ENCODE measurements at places on chromosomes 4 and X.

DNA sequence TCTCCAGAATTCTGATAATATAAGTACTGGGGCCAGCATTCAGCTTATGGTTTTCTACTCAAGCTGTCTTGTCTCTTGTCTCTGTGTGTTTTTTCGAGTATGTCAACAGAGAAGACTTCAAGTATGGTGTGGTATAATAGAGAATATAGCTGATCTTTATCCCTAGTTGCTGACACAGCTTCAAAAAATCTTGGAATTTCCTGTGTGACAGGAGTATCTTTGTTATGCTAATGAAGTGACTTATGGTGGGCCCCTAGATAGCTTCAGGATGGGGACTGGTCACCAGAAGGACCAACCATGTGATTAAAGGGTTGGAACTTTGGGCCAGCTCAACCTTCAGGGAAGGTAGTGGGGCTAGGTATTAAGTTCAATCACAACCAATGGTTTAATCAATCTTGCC lies 2.9 kb downstream of the GPRASP3 start:
- no peak for DNase-seq

- DNase-seq, result no peak
These were observed 1310.8 kb upstream of the AGA start for GRCh38 chr4:178752954-178753525.

DNA sequence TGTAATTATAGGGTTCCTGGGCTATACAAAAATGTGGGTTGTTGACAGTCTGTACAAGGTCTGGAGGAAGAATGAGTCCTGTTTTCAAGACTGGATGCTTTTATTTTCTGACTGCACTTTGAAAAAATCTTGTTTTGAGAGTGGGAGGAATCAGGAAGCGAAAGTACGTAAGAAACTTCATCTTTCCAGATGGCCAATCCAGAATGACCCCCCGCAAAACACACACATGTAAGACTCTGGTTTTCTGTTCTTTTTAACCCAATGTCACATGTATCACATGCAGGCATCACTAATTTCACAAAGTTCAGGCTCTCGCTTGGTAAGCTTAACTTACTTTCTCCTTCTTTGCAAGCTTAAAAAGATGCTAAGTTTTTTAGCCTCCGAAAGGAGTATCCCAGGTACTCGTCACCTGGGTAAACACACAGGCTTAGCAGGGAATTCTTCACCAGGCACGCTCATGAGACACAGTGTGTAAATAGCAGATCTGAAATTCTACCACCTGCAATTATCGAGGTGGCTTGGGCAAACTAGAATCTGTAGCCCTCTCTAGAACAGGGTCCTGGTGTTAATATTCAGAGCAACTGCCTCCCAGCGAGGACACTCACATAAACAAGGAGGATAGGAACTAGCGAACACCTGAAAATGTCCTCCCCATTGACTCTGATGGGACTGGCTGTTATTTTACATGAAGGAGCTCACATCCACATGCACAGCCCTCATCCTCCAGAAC lies 90.7 kb downstream of the NSUN7 start:
- no peak for DNase-seq

DNA sequence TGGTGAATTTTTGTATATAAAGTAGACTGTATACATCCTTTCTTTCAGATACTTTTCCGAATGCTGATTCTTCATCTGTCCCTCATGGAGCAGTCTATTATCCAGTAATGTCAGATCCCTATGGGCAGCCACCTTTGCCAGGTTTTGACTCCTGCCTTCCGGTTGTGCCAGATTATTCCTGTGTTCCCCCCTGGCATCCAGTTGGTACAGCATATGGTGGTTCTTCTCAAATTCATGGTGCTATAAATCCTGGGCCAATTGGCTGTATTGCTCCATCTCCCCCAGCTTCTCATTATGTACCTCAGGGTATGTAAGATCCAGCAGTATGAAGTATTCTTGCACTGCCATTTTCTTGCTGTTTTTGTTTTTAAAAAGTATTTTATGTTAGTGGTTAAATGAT lies 78.7 kb downstream of the ALG13 start:
- DNase-seq, result no peak

- DNase-seq, result no peak
These were observed 7.7 kb downstream of the SASH3 start for GRCh38 chrX:129787336-129788055.
